Metanephros (tissue), 2 donors: ENCODE measurements at places on chromosomes 2 and 18. TPM values are rescaled to one million over a fixed set of nuclear protein-coding genes. Genes with fewer than 3 reads are reported as not detected.

Gene FECH
- total RNA-seq, result 172 TPM

Gene CYP26B1
- 48.2 TPM for total RNA-seq

Gene TEX44
- not detected for total RNA-seq

Gene LYPD6B
- 13.0 TPM for total RNA-seq

Gene CNRIP1
- total RNA-seq, result 22.1 TPM

Gene SPEG
- 39.6 TPM for total RNA-seq

Gene SLC4A5
- 8.4 TPM for total RNA-seq

Gene CLEC4F
- not detected for total RNA-seq

Gene SERPINB10
- total RNA-seq, result 1.2 TPM

Gene LDLRAD4
- total RNA-seq, result 43.7 TPM

Gene ANKRD30B
- not detected for total RNA-seq

Gene OR6B2
- not detected for total RNA-seq

Gene DSG4
- not detected for total RNA-seq

Gene FTCDNL1
- 1.8 TPM for total RNA-seq

Gene KCNK3
- 6.7 TPM for total RNA-seq

Gene STK16
- total RNA-seq, result 24.2 TPM

Gene SLC9A4
- total RNA-seq, result 12.9 TPM

Gene IL1R1
- 18.5 TPM for total RNA-seq

Gene PDE1A
- total RNA-seq, result 23.6 TPM

Gene C2orf78
- total RNA-seq, result not detected

Gene VWA3B
- total RNA-seq, result 0.18 TPM

Gene CCDC178
- 2.9 TPM for total RNA-seq

Gene CHPF
- total RNA-seq, result 90.4 TPM

Gene GALR1
- total RNA-seq, result 0.12 TPM

Gene CNGA3
- not detected for total RNA-seq

Gene KIAA2012
- 0.18 TPM for total RNA-seq

Gene CASP10
- 23.4 TPM for total RNA-seq

Gene IL36RN
- not detected for total RNA-seq

Gene TAF4B
- 5.4 TPM for total RNA-seq

Gene ITGB6
- total RNA-seq, result 21.3 TPM

Gene RTP5
- total RNA-seq, result not detected

Gene ACTR2
- 89.3 TPM for total RNA-seq

Gene PSME4
- 48.3 TPM for total RNA-seq

Gene TSPYL6
- total RNA-seq, result not detected

Gene MFF
- total RNA-seq, result 95.1 TPM

Gene GREB1
- total RNA-seq, result 18.3 TPM

Gene TMSB10
- 886 TPM for total RNA-seq

Gene ITPRIPL1
- 3.2 TPM for total RNA-seq

Gene FZD7
- 76.1 TPM for total RNA-seq

Gene CTDSP1
- 126 TPM for total RNA-seq

Gene CTAGE1
- total RNA-seq, result not detected

Gene MC5R
- total RNA-seq, result 0.47 TPM

Gene SCTR
- 3.7 TPM for total RNA-seq

Gene ACADL
- total RNA-seq, result 16.1 TPM

Gene CLIP4
- total RNA-seq, result 24.2 TPM

Gene SPATA3
- not detected for total RNA-seq

Gene GCA
- total RNA-seq, result 40.6 TPM

Gene BMPR2
- 45.6 TPM for total RNA-seq
